ENCODE measurements at places on chromosomes 1 and 21. TPM values are rescaled to one million over a fixed set of nuclear protein-coding genes. Genes with fewer than 3 reads are reported as not detected.
A peak's percentile ranks its signal among the peaks of the same experiment; 100 is the strongest.

DNA sequence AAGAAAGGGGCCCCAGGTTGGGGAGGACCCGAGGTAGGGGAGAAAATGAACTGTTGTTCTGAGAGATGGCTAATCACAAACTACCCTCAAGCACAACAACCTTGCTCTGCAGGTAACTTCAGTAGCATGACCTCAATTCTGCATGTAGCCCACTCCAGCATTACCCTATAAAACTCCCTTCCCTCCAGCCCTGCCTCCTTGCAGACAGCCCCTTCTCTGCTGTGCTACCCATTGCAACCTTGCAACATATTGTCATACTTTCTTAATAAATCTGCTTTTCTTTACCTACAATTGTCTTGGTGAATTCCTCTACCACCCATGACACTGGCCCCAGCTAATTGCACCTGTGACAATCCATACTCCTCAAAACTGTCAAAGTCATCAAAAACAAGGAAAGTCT, 428.9 kb downstream of the MATN1 start:
- no peak for DNase-seq

The HHIPL2 gene
- total RNA-seq = not detected

GRCh38 chr21:8988696-8989095, 1532.7 kb upstream of the TPTE start:
- DNase-seq = no peak

DNA sequence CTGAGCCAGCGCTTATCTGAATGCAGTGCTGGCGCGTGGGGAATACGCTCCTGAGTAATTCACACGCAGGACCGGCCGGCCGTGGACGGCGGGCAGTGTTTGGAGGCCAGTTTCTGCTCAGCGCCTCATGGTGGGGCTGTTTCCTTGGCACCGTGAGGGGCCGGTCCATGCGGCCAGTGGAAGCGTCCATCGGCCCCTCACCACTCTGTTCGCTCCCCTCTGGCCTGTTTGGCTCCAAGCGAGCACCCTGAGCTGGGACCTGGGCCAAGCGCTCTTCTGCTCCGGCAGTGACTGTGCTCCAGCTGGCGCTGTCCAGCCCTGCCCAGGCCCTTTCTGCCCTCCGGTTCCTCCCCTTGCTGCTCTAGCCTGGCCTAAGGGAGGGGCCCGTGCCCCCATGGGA, 16.3 kb upstream of the PLCH2 start:
- DNase-seq = no peak

- DNase-seq = peak; percentile 79
Observed at GRCh38 chr1:35929730-35930592, 944 bp upstream of the AGO3 start.
